ENCODE measurements at places on chromosomes 6 and 20.

DNA sequence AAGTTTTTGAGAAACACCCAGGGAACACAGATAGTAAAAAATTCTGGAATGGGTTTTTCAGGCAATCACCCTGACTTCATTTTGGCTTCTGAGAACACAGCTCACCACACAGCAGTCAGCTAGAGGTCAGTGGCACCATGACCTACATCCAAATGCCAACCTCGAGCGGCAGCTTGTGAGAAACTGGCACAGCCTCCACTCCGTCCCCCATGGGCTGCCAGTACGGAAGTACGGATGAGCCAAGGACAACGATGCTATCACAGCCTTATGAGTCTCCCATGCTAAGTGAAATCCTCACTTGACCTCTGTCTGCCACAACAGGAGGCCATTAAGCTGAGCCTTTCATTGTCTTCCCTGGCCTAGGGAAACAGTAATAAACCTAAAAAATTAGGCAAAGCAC lies 32.0 kb downstream of the KIF16B start:
- no peak for DNase-seq

DNA sequence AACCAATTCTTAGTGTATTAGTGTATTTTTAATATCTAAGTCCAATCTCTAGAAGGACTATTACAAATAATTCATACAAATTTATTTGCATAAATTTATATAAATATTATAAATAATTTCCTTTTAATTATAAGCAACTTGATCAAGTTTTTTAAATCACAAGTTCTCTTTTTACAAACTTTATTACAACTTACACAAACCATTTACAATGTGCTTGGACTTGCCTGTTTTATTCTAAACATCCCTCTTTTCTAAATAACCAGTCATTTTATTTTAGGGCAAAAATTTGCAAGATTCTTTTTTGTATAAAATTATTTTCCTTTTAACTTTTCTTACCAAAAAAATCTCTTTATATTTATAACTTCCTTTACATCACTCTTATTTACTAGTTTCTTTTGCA lies 83.5 kb upstream of the SYNCRIP start:
- DNase-seq, result no peak

- no peak for DNase-seq
These were observed 98.6 kb upstream of the SUPT3H start for GRCh38 chr6:45476341-45476740.

DNA sequence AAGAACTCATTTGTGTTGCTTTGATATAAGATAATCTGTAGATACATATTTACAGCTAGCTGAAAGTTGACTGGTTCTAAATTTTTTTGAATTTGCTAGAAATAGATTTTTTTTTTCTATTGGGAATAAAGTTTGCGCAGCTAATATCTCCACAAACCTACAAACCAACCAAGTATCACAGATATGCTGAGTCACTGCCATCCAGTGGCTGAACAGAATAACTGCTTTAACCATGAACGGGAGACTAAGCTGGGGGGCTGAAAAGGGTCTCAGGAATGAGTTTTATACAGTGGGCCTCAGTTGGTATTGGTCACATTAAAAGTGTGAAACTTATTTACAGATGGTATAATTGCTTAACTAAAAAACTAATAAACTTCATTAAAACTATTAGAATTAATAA lies 326.7 kb upstream of the CNR1 start:
- no peak for DNase-seq

GRCh38 chr6:92329208-92329847 lies 1090.0 kb downstream of the EPHA7 start:
- no peak for DNase-seq

- no peak for DNase-seq
These were observed 14.3 kb upstream of the EPM2A start for GRCh38 chr6:145749632-145750031.

GRCh38 chr6:11917951-11918738 lies 94.0 kb upstream of the HIVEP1 start:
- no peak for DNase-seq

DNA sequence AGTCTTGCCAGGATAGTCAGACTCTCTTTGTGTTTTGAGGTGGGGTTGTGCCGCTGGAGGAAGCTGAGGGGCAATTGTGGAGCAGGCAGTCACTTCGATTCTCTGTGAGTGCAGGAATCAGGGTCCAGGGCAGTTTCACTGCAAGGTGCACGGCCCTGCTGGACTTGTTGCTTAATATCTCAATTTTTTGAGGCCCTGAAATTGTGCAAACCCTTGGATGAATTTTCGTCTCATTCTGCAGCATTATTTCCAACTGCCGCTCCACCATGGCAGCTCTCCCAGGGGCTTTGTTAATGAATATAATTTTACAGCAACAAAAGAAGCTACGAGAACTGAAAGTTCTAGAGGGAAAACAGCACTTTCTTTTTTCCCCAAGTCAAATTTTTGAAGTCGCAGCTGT lies 531.9 kb downstream of the QKI start:
- no peak for DNase-seq

- no peak for DNase-seq
These were observed 41.5 kb downstream of the CD83 start for GRCh38 chr6:14159090-14159489.

GRCh38 chr6:121944354-121944753 lies 455.1 kb upstream of the HSF2 start:
- no peak for DNase-seq

DNA sequence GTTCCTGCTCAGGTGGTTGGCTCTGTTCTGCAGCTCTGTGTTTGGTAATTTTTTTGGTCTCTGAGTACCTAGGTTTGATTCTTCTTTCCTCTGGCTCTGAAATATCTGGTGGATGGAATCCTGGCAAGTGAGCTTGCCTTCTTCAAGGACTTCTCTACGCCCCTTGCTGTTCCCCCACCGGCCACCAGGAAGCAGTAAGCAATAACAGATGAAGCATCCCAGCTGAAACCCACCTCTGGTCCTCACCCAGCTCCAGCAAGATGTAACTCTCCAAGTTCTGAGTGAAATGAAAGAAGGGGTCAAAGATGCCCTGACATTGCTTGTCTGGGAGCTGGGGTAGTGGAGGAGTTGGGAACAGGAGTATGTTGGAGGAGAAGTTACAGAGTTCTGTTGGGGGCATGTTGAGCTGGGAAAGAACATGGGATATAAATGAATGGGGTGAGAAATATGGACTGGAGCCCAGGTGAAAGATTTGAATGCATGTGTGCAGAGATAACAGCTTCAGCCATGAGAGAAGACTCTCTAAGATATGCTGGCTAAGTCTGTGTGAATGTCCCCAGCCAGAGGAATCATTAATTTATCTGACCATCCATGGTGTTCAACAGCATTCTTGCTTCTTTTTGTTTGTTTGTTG lies 51.3 kb upstream of the GLP1R start:
- DNase-seq, result no peak

GRCh38 chr20:16639027-16639941 lies 66.0 kb upstream of the KIF16B start:
- DNase-seq, result no peak

DNA sequence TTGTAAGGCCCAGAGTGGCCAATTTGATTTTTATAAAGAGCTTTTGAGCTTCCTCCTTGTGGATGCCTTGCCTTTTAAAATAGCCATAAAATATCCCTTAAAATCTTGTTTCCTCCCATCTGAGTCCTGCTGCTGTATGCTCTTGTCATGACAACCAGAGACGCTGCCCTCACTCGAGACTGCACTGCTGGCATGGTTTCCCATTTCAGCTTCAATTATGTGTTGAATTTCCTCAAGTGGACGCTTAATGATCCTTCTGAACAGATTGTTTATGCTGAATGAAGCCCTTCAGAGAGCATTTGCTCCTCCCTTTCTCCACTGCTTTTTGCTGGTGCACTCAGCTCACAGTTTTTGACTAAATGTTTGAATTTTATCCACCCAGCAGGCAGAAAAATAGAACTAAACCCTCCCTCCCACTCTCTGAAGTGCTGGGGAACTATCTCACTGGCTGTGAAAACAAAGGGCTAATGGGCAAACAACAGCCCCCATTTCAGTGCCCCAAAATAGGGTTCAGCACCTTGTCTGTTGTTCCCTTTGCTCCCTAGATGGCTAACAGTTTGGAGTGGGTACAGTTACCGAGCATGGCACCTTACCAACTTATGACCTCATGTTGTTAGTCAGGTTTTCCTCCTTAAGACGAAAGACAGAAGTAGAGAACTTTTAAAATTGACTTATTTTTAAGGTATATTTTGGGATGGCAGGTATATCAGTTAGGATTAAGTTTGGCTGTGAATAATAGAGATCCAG lies 45.5 kb upstream of the RNF8 start:
- DNase-seq, result no peak

GRCh38 chr6:23091795-23092194 lies 522.4 kb downstream of the HDGFL1 start:
- DNase-seq, result no peak

DNA sequence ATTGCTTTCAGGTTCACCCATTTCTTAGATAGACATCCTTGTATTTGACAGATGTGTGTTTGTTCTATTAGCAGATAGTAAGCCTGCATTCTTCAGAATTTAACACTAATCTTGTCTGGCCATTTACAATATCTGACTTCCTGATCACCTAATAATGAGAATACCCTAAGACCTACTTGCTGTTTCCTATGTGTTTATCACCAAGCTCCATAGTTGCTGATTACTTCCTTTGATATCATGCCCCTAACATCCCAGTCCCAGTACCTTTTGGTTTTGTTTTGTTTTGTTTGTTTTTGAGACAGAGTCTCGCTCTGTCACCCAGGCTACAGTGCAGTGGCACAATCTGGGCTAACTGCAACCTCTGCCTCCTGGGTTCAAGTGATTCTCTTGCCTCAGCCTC lies 143.6 kb upstream of the DST start:
- DNase-seq, result no peak

- DNase-seq, result no peak
These were observed 134.3 kb downstream of the RTN4IP1 start for GRCh38 chr6:106495014-106495413.

DNA sequence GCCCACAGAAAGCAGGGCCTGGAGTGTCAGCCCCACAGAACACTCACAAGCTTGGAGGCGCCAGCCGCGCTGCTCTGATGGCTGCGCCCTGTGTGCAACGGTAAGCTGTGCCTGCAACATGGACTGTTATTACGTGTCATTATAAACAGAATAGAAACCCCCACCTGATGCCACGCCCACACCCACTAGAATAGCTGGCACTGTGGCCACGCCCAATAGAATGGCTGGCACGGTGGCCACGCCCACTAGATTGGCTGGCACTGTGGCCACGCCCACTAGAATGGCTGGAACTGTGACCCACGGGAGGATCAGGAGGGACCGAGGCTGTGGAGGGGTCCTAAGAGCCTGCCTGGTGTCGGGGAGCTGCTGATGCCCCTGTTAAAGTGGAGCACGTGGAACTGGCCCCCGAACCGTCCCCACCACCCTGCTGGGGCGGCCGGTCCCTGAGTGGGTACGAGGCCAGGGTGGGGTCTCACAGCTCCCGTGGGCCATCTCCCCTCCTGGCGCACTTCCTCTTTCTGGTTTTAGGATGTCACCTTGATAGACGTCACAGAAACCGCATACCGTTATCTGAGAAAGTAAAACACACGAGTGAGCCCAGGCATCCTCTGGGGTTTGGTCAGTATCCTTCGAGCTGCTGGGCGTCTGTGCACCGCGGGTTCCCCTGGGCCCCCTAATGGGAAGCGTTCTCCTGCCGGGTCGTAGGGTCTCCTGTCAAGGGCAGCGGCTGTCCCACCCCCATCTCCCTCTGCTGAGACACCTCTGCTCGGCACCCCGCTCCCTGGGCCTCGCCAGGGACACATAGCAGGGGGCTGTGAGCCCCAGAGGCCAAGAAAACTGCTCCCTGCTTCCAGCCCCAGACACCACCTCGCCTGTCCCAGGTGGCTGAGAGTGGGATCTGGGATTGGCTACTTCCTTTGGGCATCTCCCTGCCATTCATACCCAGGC lies 25.4 kb downstream of the SLC17A9 start:
- DNase-seq, result peak; percentile 64

- no peak for DNase-seq
These were observed 14.7 kb downstream of the DNAAF9 start for GRCh38 chr20:3392756-3393155.

DNA sequence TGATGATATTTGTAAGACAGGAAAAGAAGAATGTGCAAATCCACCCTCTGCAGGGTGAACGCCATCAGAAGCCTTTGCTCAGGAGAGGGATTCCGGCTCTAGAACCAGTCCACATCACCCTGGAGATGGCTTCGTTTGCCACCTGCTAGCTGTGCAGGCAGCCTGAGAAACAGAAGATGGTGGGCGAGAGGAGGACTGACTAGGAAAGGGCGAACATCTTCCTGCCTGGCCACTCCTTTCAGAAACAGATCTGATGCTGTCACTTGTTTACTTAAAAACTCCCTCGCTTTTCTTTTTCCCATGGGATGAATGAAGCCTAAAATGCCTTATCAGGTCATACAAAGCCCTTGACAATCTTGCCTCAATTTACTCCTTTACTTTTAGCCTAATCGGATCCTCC lies 1.2 kb downstream of the PTPRA start:
- DNase-seq, result no peak

- DNase-seq, result no peak
These were observed 96.0 kb upstream of the CCDC28A start for GRCh38 chr6:138677538-138677937.

GRCh38 chr6:91600561-91600960 lies 1013.7 kb upstream of the MAP3K7 start:
- DNase-seq, result no peak

GRCh38 chr20:6381887-6382286 lies 259.1 kb upstream of the FERMT1 start:
- no peak for DNase-seq

DNA sequence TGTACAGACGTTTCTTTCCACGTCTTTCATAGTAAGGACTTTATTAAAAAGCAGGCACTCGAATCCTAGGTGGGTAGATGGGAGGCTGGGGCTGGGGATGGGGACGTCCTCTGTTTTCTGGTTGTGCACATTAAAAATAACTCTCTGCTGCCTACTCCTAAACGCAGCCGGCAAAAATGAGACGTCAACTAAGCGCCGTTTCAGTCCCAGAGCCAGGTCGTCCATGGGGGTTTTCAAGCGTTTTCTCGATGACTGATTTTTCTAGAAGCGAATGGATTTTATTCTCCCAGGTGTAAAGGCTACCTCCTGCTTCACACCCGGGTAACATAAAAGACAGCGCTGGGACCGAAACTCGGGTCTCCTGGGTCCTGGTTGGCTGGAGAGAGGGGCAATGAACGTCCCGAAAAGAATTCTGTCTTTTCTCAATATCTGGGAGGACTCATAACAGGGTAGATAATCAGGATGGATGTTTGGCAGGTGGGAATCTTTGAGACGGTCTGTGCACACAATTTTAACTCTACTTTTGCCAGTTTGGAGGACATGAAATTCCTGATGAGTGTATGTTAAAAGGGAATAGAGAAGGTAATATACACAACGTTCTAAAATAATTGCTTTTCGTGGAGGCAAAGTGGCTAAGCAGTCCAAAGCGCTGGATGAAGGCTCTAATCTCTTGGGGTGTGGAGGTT lies 25.2 kb downstream of the GPX6 start:
- no peak for DNase-seq

DNA sequence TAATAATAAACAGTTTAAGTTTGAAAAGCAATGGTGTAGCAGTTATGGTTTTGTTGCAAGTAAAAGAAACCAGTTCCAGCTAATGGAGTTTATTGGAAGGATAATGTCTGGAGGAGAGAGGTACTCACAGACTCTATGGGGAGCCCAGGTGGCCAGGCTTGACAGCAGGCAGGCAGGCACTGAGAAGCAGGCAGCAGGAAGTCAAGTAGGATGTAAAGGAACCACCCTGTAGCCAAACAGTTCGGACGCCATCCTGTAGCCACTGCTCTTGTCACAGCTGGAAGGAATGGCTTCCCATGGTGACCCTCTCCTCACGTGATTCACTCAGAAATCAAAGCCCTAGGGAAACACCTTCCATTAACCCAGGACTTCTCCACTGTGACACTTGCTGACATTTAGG lies 96.7 kb upstream of the MC3R start:
- no peak for DNase-seq
